ENCODE measurements at places on chromosomes 5 and 9. TPM values are rescaled to one million over a fixed set of nuclear protein-coding genes. Genes with fewer than 3 reads are reported as not detected.

Gene FYB1
- 1.9 TPM for total RNA-seq

Gene SNX18
- 26.9 TPM for total RNA-seq

Gene GALNT10
- total RNA-seq, result 16.6 TPM

Gene RASGRF2
- total RNA-seq, result 0.40 TPM

All from muscle of leg (tissue), 16 donors.